H9 (cell line): ENCODE measurements at places on chromosomes 1 and 21. TPM values are rescaled to one million over a fixed set of nuclear protein-coding genes. Genes with fewer than 3 reads are reported as not detected.

GRCh38 chr1:225544924-225545323 is 108.0 kb downstream of the ENAH start:
- no peak overlapping the region for H3K27ac ChIP-seq
- DNase-seq, result no peak
- peaks cover 6% of the 10 kb centered on the region; the same call in 1 of the 2 replicates for H3K4me1 ChIP-seq
- no peaks in the 10 kb centered on the region for H3K27me3 ChIP-seq

DNA sequence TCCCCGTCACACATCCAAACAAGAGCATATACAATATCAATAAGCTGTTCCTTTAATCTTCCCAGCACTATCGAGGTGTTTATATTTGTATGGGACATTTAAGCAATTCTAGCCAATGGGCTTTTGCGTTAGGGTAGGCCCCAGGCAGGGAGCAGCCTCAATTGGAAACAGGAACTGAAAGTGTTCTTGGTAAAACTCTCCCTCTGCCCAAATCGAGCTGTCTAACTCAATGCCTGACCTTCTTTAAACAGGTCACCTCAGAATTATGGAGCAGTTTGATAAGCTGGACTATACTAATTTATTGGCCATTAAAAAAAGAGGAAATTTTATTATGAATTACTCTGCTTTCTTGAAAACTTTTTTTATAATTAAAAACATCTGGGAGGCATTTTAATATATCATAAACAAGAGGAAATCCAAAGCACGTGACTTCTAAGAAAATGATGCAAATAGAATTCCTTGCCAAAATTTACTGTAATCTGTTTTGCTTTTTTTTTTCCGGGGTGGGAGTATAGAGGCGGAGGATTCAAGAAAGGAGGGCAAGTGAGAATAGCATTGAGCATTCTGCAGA is 498.1 kb downstream of the LMO4 start:
- H3K4me1 ChIP-seq, result no peaks in the 10 kb centered on the region
- no peaks in the 10 kb centered on the region for H3K27me3 ChIP-seq
- DNase-seq, result no peak

DNA sequence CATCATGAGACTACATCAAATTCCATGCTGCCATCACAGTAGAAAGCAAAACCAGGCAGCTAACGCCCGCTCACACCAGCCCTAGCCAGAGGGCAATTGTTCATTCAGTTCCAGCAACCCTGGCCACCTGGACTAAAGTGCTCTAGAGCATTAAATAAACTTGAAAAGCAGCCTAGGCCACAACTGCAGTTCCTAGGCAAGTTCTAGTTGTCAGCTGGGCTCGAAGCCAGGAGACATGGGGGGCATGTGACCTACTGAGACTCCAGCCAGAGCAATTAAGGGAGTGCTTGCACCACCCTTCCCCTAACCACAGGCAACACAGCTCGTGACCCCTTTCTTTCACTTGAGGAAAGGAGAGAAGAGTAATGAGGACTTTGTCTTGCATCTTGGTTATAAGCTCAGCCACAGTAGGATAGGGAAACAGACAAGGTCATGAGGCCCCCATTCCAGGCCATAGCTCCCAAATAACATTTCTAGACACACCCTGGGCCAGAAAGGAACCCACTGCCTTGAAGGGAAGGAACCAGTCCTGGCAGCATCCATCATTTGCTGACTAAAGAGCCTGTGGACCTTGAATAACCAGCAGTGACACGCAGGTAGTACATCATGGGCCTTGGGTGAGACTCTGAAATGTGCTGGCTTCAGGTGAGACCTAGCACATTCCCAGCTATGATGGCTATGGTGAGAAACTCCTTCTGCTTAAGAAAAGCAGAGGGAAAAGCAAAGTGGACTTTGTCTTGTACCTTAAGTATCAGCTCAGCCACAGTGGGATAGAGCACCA is 77.0 kb downstream of the ZZZ3 start:
- H3K4me3 ChIP-seq, result no peak overlapping the region
- no peaks in the 10 kb centered on the region for H3K27me3 ChIP-seq
- no peak overlapping the region for H3K27ac ChIP-seq

The HEYL gene
- 1.8 and 1.9 TPM in 2 replicates for total RNA-seq

DNA sequence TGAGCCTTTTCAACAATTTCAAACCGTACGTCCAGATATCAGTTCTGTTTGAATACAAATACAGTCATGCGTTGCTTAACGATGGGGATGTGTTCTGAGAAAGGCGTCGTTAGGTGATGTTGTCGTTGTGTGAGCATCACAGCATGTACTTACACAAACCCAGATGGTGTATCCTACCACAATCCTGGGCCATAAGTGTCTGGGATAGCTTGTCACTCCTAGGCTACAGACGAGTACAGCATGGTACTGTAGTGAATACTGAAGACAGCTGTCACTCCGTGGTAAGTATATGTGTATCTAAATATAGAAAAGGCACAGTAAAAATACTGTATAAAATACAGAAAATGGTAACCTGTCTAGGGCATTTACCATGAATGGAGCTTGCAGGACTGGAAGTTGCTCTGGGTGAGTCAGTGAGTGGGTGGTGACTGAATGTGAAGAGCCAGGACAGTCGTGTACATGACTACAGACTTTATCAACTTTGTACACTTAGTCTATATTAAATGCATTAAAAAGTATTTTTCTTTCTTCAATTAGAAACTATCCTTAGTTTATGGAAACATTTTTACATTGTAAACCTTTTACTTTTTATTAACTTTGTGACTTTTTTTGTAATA is 10.5 kb upstream of the OR2W3 start:
- H3K36me3 ChIP-seq, result peaks cover 1% of the 10 kb centered on the region; the same call in 1 of the 2 replicates
- DNase-seq, result no peak
- H3K4me3 ChIP-seq, result no peak overlapping the region
- no peak overlapping the region for H3K27ac ChIP-seq

The CLSTN1 gene
- 100 and 101 TPM in 2 replicates for total RNA-seq

DNA sequence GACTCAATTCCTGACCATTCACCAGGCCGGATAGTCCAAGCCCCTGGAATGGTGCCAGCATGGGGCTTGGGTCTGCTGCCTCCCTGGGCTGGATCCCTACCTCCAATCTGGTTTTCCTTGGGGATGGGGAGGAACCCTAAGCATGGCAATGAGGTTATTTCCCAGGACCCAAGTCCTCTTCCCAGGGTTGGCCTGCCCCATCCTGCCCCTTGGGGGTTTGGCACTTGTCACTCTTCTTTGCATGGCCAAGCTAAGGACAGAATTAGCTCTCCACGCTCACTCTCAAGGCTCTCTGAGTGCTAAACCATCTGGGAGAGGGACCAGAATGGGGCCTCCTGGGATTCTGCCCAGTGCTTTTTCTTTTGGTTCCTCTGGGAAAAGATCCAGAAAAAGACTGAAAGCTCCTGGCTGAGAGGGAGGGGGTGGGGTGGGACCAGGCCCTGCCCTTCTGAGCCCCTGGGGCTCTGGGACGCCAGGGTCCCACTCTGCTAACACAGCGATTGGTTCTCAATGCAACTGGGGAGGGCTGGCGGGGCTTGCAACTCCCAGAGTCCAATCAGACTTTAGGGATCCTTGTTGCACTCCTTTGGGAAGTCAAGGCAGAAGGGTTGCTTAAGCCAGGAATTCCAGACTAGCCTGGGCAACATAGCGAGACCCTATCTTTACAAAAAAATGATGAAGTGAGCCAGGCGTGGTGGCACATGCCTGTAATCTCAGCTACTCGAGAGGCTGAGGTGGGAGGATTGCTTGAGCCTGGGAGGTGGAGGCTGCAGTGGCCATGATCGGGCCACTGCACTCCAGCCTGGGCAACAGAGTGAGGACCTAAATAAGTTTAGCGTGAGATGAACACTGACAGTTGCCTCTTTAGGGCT is 52.7 kb downstream of the DHRS3 start:
- no peak overlapping the region for H3K4me3 ChIP-seq
- H3K4me1 ChIP-seq, result no peaks in the 10 kb centered on the region
- DNase-seq, result no peak
